Fibroblast of the aortic adventitia (primary cell): ENCODE measurements at places on chromosomes 2 and 18.

DNA sequence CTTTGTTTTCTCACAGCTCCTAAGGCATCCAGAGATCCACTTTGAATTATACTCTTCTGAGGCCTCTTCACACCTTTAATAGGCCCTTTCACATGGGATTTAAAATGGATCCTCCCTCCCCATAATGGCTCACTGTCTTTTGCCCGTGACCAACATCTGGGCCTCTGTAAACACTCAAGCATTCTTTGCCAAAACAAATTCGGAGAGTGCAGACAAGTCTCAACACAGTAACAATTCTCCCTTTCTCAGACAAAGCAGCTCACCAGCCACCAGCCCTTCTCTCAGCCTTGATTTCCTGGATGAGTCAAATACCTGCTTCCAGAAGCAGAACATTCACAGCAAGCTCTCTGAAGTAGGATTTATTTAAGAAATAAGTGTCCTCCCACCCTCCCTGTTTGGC lies 14.0 kb upstream of the IMP4 start:
- no peak for DNase-seq

DNA sequence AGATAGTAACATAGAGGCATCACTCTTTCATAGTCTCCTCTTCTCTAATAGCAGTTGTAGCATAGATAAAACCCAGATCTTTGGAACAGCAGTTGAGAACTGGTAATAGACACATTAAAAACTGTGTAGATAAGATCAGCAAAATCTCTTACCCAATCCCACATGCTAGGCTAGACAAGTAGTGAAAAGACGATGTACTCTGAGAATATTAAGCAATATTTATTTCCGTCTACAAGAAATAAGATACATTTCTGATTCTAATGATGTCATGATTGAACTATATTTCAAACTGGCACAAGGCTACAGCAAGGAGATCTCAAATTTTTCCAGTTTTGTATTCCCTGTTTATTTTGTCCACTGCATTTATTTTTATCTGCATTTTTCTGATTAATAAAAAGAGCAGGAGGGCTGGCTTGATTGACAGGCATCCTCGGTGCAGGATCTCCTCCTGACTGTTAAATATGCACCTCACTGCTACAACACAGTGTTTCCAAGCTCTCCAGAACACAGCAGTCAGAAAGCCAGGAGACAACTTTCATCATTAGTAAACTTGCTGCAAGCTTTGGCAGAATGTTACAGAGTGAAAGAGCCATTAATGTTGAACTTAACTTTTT lies 73.3 kb upstream of the ATIC start:
- no peak for DNase-seq

DNA sequence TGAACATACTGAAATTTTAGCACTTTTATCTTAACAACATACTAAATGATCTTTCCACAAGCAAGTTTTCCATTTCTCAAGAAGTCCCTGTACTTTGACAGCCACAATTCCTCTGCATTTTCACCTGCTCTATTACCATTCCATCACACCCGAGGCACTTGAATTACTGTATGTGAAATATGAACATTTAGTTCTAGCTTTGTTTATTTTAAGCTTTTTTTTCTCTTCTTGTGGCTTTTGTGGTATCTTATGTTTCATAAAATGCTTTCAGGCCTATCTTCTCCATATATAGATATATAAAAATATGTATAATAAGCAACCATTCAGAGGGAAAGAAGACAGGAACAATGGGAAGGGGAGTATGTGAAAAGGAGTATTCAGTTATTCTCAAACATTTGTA lies 693.9 kb downstream of the SATB2 start:
- DNase-seq: no peak

DNA sequence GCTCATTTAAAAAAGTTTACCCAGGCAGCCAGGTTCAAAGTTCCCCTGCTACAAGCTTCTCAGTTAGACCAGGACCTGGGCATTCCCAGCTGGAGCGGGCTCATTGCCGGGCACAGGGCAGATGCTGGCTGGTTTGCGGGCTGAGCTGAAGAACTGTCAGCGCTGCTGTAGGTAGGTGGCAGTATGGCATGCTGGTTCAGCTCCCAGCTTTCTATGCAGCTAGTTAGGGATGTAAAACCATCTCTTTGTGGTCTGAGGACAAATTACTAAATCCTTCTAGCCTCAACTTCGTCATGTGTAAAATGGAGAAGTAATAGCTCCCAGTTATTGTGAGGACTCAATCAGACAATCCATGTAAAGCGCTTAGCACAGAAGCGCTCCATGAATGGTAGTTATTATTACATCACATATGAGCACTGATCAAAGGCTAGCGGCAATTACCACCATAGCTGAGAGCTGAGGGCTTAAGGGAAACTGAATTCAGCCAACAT lies 2.4 kb upstream of the LDLRAD4 start:
- DNase-seq: peak; percentile 60

DNA sequence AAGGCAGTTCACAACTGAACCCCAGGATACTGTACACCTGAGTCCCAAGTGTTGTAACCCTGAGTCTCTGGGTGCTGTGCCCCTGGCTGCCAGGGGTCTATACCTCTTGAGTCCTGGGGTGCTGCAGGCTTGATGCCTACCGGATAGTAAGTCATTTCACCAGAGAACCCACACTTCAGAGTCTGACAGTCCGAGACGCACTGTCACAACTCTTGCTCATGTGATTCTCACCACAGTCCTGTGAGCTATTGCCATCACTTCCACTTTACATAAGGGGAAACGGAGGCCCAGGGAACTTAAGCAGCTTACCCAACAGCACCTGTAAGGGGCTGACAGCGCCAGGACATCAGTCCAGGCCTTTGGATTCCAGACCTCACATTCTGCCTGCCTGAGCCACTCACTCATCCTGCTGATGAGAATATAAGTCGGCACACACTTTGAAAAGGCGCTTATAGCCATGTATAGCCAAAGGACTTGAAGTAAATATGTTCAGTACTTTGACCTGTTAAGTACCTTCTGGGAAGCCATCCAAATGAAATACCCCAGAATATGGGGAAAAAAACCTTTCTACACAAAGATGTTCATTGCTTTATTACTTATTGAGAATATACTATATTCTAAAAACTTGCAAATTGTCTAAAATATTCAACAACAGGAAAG lies 180.7 kb upstream of the ID2 start:
- DNase-seq: no peak

DNA sequence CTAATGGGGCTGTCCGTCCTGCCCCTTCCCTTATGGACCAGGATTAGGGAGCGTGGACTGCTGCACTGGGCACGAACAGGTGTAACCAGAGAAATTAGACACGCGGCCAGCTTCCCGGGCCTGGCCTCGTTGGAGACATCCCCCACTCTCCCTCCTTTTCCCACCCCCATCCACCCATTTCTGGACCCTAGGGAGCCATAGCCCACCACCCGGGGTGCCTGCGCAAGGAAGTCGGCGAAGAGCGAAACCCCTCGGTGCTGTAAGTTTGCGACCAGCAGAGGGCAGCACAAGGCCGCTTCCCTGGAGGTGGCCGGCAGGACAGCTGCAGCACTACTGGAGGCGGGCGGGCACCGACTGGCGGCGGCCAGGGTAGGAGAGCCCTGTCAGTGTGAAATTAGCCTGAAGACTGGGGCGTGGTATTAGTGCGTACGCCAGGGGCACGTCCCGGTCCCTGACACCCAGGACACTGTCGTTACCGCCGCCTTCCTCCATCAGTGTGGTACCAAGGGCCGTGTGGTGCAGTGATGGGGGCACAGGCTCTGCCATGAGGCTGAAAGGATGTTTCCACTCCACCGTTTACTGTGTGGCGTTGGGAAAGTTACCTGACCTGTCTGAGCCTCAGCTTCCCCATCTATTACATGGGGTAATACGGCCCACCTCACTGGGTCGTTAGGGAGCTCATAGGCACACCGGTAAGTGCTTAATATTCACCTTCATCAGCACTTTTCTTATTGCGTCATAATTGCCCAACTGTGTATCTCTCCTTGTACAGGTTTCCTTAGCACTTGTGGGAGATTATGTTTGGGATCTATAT lies 36.0 kb upstream of the CD207 start:
- DNase-seq: peak; percentile 76

- no peak for DNase-seq
These were observed 9.7 kb downstream of the PPP4R3B start for GRCh38 chr2:55607717-55608116.

GRCh38 chr2:1016500-1016899 lies 65.9 kb downstream of the SNTG2 start:
- no peak for DNase-seq

GRCh38 chr2:218029366-218030360 lies 26.9 kb upstream of the TNS1 start:
- DNase-seq: no peak
